ENCODE measurements at places on chromosomes 7 and 10.

DNA sequence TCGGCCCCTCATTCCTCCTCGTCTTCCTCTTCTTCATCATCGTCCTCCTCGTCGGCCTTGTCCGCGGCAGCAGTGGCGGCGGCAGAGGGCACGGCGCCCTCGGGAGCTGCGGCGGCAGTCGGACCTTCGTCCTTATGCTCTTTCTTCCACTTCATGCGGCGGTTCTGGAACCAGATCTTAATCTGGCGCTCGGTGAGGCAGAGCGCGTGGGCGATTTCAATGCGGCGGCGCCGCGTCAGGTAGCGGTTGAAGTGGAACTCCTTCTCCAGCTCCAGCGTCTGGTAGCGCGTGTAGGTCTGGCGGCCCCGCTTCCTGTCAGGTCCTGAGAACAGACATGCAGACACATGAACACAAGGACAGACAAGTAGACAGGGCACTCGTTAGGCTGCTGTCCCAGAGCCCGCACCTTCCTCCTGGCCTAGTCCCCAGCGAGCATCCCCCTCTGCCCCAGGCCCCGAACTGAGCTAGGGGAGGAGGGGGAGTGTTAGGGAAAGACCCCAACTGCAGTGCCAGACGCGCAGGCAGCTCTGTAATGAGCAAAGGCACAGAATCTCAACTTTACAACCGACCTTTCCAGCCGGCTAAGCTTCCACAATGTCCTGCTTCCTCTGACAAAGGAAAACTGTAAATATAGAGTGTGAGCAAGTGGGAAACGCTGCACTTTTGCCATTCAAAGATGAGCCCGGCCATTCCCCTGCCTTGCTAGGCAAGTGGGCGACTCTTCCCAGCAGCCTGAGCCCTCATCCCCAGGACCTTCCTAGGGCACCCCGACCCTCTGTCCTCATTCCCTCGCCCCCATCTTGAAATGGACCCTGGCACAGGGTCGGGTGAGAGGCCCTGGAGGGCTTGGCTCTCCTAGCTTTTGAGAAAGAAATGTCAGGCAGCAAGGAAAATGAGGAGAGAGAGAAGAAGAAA is 1.3 kb downstream of the HOXA7 start:
- DNase-seq = no peak

GRCh38 chr7:82390936-82391335 is 52.6 kb downstream of the CACNA2D1 start:
- DNase-seq = no peak

GRCh38 chr10:16984242-16984641 is 145.4 kb downstream of the CUBN start:
- DNase-seq = no peak

GRCh38 chr10:103681617-103682399 is 173.6 kb downstream of the SH3PXD2A start:
- DNase-seq = no peak

GRCh38 chr7:153385502-153385901 is 626.0 kb downstream of the ACTR3B start:
- DNase-seq = no peak

- DNase-seq = no peak
Observed at GRCh38 chr7:129767120-129768015, 155.8 kb downstream of the NRF1 start.

- no peak for DNase-seq
Observed at GRCh38 chr10:132383101-132383500, 13.9 kb upstream of the PWWP2B start.

DNA sequence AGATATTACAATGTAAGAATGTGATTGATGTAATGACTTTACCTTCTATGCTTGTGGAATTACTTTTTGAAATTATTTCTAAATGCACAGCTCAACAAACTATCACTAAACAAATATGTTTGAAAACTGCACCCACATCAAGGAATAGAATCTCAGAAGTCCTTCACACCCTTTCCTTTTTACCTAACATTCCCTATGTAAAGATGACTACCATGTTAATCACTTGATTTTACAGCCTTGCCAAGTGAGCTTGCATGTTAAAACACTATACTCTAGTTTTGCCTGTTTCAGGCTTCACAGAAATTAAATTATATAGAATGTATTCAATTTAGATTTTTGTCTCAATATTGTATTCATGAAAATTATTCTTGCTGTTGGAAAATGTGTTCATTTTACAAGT is 1169.4 kb upstream of the CELF2 start:
- no peak for DNase-seq

DNA sequence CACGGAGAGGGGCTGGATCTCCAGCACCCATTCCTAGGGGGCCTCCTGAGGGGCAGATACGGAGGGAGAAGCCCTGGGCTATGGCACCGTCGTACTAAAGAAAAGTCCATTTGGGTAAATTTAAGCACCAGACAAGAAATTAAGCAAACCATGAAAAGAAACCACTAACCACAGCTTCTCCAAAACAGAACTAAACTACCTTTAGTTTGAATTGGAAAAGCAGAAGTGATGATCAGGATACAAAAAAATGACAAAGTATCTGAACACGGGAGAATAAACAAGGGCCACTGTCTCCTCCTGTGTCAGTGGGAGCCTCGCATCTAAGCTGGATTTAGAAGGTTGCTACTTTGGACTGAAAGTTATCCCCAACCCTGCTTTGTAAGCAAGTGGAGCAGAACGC is 69.1 kb downstream of the DIP2C start:
- no peak for DNase-seq

DNA sequence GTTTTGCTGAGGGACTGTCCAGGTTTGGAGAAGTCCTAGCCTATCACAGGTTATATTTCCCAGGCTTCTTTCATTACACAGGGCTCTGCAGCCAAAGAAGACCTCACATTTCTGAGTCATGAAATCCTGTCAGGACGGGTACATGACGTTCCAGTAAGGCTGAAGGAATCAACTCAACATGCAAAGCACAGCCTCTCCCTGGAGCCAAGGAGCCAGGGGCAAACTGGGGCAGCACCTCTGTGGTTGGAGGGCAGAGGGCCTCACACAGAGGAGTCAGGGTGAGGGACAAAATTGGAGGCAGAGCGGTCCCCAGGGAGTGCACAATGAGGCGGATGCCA is 116.3 kb upstream of the GDF10 start:
- no peak for DNase-seq

DNA sequence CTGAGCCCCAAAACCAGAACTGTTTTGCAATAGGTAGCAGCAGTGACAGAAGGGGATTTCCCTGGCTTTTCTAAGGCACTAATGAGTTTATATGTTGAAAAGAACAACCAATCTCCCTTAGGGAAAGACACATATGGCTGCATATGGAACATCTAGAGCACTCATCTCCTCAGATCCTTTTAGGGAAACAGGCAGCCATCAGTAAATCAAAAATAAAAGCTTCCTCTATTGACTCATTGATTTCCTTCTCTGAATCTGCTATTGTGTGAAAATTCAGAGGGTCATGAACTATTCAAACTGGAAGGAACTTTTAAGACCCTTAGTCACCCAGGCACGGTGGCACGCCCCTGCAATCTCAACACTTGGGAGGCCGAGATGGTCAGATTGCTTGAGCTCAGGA is 110.9 kb upstream of the NANOS1 start:
- DNase-seq = no peak

DNA sequence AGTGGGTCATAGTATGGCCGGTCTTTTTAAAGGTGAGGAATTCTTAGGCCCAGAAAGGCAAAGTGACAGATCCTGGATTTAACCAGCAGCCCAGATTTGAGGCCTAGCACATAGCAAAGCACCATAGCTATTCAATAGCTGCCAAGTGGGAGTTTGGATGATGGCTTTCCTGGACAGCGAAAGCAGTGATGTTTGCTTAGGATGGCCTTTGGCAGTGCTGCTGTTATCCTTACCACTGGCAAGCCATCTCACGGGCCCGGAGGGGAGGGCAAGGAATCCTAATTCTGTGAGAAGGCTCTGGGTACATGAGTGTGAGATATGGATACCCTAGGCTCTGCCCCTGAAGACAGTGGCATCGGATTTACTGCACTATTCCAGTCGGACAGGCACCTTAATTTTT is 50.4 kb downstream of the TCF7L2 start:
- DNase-seq = no peak

- DNase-seq = no peak
Observed at GRCh38 chr10:80530251-80530650, 7.5 kb upstream of the SH2D4B start.

DNA sequence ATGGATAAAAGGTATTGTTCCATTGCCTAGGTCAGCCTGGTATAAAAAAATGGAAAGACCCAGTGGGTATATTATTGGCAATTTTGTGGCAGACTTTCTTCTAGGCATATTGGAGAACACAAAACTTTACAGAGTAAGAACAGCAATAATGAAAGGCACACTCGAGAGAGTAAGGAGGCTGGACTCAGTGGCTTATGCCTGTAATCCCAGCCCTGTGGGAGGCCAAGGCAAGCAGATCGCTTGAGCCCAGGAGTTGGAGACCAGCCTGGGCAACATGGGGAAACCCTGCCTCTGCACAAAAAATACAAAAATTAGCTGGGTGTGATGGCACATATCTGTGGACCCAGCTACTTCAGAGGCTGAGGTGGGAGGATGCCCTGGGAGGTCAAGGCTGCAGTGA is 158.2 kb downstream of the FAM107B start:
- no peak for DNase-seq

- no peak for DNase-seq
Observed at GRCh38 chr7:23965296-23965695, 255.3 kb downstream of the STK31 start.

GRCh38 chr7:25368599-25369201 is 140.4 kb upstream of the NPVF start:
- DNase-seq = no peak

GRCh38 chr7:29202651-29203069 is 8.1 kb downstream of the CHN2 start:
- no peak for DNase-seq

DNA sequence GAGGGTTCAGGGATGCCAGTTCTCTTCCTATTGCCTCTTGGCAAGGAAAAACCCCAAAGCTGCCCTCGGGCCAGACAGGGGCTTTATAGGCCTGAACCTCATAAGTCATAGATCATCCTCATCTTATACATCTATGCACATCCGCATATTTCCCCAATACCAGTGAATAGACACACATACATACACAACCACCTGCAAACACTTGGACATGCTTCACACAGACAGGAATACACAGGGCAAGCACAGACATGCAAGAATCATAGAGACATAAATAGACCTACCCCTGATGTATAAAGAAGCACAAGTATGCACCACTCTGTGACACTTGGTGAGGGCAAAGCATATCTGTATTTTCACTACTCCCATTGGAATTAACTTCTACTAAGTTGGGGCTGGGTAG is 30.7 kb downstream of the MBL2 start:
- no peak for DNase-seq

GRCh38 chr7:134071355-134072331 is 55.5 kb upstream of the LRGUK start:
- no peak for DNase-seq

GRCh38 chr10:100978901-100979195 is 8.4 kb downstream of the MRPL43 start:
- no peak for DNase-seq

GRCh38 chr10:61166065-61166464 is 222.1 kb upstream of the RHOBTB1 start:
- no peak for DNase-seq

DNA sequence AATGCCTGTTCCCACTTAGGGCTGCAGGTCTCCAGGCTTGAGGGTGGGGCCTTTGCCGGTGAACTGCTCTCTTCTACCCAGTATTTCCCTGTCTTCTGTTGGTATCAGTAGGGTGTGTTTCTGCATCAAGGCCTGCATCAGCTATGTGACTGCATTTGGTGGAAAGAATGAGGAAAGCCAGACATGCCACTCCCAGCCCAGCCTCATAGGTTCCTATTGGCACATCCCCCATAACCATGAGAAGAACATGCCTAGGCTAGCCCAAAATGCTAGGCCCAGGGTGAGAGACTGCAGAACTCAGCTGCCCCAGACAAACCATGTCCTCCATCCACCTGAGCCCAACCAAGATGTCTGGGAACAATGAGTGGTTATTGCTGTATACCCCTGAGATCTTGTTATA is 380.3 kb upstream of the ADARB2 start:
- no peak for DNase-seq

DNA sequence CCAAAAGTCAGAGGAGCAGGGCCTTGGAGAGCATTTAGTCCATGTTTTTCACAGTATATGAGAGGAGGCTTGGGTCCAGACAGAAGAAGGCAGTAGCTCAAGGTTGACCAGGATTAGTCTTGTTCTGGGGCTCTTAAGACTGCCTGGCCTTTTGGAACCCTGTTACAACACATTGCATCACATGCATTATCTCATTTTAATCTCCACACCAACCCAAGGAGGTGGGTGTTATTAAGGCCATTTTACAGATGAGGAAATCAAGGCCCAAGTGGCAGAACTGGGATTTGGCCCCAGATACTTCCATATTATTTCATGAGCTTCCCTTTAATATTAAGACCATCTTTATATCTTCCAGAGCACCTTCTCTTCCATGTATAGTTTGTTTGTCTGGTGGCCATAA is 38.8 kb downstream of the RPS24 start:
- no peak for DNase-seq

DNA sequence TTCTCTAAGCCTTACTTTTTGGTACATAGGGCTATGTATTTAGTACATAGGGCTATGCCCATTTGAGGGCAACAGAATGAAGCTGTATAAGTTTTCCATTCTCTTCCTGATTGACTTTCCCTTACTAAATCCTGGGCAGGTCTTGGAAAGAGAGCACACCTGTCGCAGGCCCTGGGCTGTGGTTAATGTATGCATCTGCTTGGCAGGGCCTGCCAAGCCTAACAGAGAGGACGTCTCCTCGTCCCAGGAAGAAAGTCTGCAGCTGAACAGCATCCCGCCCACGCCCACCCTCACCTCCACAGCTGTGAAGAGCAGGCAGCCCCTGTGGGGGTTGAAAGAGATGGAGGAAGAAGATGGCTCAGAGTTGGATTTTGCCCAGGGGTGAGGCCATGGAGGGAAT is 8.9 kb upstream of the PVRIG start:
- no peak for DNase-seq

- DNase-seq = no peak
Observed at GRCh38 chr7:135991322-135991721, 14.2 kb upstream of the MTPN start.

DNA sequence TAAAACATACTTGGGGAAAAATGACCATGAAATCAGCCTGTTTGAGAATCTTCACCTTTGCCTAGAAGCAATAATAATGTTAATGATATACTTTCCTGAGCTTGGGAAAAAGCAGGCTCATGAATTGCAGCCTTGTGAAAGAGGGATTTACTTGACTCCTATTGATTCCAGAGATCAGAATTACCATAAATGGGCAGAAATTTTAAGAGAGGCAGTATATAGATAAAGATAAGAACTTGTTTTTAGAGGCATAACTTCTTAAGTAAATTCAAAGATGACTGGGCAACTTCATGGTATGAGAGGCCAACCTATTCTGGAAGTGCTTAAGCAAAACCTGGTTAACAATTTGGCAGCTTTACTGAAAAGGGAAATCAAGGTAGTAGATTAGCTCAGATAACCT is 225.4 kb downstream of the HPSE2 start:
- no peak for DNase-seq

DNA sequence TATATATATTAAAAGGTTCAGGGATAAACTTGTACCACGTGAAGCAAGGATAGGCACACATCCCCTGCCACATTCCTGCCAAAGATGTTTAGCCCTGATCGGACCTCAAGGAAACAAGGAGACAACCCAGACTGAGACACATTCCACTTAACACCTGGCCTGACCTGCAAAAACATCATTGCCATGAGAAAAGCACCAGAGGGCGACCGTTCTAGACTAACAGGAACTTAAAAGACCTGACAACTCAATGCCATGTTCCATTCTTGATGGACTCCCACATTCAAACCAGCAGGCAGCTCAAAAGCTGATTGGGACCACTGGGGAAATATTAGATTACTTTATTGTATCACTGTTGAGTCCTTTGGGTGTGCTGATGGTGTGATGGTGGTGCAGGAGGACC is 8.1 kb upstream of the PDGFA start:
- DNase-seq = no peak

GRCh38 chr10:79133416-79133815 is 64.7 kb downstream of the ZMIZ1 start:
- no peak for DNase-seq

Measured in K562 (cell line).